ENCODE measurements at places on chromosomes 6 and 20.

DNA sequence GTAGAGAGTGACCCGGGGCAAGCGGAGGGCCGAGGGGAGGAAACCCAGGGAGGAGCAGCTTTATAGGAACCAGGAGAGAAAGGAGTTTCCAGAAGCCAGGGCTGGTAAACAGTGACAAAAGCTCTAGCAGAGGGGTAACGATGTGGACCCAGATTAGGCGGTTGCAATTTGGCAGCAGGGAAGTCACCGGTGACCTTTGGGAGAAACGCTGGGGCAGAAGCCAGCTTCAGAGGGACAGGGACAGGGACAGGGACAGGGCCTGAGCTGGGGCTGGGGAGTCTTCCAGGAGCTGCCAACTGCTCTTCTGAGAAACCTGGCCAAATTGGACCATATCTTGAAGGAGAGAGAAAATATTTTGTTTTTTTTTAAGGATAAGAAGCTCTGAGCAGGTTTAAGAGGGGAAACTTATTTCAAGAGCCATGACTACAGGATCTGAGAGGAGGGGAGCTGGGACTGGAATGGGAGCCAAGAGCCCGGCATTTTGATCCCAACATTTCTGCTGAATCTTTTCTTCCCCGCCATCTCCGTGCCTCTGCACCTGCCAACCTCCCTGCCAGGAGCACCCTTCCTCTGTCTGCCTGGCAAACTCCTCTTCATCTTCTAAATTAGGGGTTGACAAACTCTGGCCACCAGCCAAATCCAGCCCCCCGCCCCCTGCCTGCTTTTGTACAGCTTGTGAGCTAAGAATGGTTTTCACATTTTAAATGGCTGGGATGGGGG, 22.6 kb upstream of the PREX1 start:
- DNase-seq = no peak

GRCh38 chr6:138654715-138655634, 118.6 kb upstream of the CCDC28A start:
- DNase-seq = no peak

DNA sequence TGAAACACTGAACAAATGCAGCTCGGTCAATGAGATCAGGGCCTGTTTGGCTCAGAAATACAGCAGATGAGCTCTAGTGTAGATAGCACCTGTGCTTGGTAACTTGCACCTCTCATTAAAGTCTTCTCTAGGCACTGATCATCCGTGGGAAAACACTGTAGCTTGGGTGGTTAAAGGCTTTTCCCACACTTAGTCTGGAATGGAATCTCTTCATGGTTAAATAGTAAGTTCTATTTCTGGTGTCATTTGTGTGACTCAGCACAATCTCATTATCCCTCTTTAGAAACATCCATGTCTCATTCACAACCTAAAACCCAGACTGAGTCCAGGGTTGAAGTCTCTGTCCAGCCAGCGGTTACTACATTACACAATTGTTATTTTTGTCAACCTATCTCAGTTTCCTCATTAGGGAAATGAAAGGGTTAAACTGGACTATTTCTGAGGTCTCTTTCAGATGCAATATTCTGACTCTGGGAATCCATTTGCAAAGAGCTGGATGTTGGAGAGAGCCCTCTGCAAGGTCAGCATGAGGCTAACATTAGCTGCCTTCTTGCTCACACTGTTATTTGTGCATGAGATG, 125.0 kb downstream of the ZDHHC14 start:
- DNase-seq = no peak

DNA sequence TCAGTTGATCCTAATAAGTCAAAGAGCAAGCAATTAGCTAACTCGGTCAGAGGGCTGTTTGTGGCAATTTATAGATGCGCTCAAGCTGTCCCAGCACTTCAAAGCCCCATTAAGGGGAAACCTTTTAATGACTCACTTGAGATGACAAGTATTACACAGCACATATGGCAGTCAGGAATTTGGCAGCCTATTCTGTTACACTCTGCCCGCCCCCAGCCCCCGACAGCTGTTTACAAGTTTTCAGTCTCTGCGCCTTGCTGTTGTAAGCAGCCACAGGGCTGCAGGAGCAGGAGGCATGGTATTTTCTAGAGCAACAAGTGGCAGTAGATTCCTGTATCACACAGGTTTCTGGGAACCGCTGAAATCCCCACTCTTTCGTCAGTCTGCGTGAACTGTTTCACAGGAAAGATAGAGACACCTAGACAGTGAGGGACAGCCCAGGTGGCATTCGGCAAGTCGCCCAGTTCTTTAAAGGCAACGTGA, 263.0 kb downstream of the FOXC1 start:
- no peak for DNase-seq

GRCh38 chr6:136252441-136252840, 2.3 kb upstream of the MTFR2 start:
- DNase-seq = no peak

- no peak for DNase-seq
These were observed 308.2 kb upstream of the SGK1 start for GRCh38 chr6:134626086-134626485.

DNA sequence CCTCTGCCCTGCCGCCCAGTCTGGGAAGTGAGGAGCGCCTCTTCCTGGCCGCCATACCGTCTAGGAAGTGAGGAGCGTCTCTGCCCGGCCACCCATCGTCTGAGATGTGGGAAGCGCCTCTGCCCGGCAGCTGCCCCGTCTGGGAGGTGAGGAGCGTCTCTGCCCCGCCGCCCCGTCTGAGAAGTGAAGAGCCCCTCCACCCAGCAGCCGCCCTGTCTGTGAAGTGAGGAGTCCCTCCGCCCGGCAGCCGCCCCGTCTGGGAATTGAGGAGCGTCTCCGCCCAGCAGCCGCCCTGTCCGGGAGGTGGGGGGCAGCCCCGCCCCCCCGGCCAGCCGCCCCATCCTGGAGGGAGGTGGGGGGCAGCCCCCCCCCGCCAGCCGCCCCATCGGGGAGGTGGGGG, 27.8 kb downstream of the SNHG17 start:
- DNase-seq = no peak

- DNase-seq = no peak
These were observed 50.3 kb upstream of the PTPRK start for GRCh38 chr6:128570680-128571063.

GRCh38 chr6:38525888-38526287, 113.8 kb downstream of the BTBD9 start:
- DNase-seq = no peak

DNA sequence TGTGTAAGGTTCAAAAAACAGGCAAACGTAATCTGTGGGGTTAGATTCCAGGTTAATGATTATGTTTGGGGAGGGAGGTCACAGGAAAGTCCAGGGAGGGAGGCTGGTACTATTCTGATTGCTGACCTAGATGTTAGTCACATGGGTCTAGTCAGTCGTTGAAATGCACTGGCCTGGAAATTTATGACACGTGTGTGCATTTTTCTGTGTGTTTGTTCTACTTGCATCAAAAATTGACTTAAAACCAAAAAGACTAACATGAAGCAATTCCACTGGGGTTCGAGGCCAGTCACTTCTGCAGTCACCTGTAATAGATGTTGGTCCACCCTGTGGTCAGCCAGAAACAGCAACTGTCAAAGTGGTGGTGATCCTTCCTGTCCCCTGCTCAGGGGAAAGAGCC, 104.2 kb upstream of the MLN start:
- DNase-seq = no peak
